ENCODE measurements at places on chromosomes 7 and 10.

GRCh38 chr10:21858455-21858854, 145.1 kb downstream of the DNAJC1 start:
- DNase-seq = no peak

- no peak for DNase-seq
Observed at GRCh38 chr7:109049366-109049765, 479.7 kb downstream of the DNAJB9 start.

DNA sequence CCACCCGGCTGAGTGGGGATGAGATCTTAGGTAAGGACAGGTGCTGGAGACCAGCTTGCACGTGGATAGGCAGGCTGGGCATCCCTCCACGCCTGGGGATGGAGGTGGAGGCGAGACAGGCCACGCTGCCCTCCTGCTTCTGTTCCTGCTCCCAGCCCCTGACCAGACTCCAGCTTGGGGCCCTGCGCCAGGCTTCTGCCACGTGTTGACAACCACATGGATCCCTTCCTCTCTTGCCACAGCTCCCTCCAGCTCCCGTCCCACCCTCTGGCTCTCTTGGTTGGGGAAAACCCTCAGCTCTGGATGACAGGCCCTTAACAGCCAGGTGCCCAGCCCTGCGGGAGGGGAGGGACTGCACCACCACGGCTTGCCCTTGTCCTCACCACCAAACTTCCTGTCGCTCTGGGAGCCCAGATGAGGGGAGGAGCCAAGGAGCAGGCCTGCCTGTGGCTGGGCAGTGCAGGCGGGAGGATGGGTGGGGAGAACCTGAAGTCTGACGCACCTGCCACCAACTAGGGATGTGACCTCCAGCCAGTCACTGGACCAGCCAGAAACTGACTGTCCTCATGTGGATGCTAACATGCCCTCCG, 36.0 kb downstream of the KCNH2 start:
- DNase-seq = no peak

DNA sequence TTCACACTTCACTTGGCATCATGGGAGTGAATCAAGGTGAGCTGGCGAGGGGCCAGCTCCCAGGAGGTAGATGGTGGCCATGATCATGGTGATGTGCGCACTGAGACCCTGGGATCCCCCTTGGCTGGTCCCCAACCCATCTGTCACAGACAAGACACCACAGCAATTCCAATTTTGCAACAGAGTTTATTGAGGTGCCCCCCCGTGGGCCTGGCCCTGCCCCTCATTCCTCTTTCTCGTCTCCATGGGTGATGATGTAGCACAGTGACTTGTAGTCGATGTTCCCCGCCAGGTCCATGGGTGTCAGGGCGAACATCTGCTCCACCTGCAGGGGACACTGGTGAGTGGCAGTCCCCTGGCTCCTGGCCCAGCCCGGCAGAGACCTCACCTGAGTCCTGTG, 2.4 kb downstream of the MYL7 start:
- DNase-seq = no peak

GRCh38 chr10:113859261-113859660, 4.8 kb downstream of the NHLRC2 start:
- DNase-seq = no peak

DNA sequence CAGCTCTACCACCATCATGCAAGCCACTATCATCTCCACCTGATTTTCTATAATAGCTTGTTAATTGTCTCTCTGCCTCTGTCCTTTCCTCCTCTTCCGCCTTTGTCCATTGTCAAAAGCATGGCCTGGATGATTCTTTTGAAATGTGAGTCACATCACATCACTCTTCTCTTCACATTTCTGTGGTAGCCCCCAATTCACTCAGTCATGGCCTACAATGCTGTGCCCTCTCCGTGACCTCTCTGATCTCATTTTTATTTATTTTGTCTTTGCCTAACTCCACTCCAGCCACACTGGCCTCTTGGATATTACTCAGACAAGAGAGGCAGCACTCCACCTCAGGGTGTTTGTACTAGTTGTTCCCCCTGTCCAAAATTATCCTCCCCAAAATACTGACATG, 4.9 kb upstream of the ABCB4 start:
- DNase-seq = no peak

All from activated CD8-positive, alpha-beta memory T cell treated with anti-CD3 and anti-CD28 coated beads for 1 hour (primary cell).